ENCODE measurements at places on chromosomes 6 and 20.

DNA sequence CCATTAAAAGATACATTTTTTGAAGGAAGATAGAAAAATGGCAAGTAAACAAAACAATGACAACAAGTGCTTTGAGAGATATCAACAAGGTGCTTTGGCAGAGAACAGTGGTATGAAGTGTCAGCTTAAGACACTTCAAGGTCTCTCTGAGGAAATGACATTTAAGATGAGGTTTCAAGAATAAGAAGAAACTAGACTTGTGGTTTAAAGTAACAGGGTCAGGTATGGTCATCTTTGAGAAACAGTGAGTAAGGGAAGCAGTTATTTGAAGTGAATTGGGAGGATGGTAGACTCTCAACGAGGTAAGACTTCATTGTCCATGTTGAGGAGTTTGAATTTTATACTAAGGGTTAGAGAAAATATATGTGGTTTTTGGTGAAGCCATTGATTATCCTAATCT lies 77.8 kb downstream of the SYCP2L start:
- DNase-seq = no peak

DNA sequence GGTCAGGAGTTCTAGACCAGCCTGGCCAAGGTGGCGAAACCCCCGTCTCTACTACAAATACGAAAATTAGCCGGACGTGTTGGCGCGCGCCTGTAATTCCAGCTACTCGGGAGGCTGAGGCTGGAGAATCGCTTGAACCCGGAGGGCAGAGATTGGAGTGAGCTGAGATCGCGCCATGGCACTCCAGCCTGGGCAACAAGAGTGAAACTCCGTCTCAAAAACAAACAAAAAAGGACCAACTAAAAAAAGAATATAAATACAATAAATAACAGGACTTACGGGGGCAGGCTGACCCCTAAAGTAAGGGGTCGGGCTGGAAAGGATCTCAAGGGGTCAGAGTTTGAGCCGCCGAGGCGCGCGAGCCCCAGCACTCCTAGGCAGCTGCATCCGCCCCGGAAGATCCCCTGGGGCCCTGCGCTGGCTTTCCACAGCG lies 509 bp upstream of the TPD52L2 start:
- DNase-seq = no peak

DNA sequence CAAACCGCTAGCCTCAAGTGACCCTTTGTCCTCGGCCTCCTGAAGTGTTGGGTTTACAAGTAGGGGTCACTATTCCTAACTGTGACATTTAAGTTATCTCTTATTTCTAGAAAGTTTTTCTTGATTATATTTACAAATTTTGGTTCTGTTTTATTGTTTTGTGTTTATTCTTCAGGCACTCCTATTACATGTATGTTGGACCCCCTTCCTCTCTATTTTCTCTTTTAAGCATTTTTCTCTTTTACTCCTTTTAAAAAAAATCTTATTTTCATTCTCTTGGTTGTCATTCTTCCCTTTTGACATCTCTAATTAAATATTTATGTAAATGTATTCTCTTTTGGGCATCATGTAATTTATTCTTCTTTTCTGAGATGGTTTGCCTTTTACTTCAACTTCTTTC lies 50.4 kb upstream of the MAP3K7 start:
- DNase-seq = no peak

GRCh38 chr6:27532820-27533538 lies 60.1 kb upstream of the ZNF184 start:
- no peak for DNase-seq

GRCh38 chr20:49812507-49813304 lies at the start of gene SLC9A8:
TSS of gene SLC9A8 (plus strand) at chr20:49812828. CDS start at chr20:49812923, 95 bp downstream.
- peak; percentile 83 for DNase-seq

DNA sequence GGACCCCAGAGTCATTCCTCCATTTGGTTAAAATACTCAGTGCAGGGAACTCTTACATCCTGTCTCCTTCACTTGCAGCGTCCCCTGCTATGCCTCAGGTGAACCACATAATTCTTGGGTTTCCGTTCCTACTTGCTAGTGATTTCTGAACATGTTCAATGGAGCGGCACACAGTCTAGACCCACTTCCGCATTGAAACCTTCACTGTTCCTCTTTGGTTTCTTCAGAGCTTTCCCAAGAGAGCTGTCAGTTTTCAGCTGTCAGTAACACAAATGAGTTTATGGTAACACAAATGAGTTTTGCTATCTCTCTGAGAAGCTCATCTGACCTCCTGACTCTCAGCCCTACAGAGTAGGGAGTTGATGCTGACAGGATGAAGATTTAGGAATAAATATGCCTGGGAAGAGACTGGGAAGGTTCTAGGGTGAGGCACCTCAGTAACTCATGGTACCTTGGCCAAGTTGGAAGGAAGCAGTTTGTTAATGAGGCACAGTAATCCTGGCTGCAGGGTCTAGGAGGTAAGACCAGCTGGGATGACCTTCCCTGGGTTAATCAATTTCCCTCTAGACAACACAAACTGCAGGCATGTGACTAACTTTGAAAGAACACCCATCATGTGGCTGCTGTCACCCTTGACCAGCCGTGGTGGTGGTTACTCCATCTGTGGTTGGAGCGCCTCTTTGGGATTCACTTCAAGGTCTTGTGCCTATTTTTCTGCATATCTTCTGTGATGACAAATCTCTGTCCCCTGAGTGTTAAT lies 5.4 kb downstream of the SYS1 start:
- DNase-seq = no peak

DNA sequence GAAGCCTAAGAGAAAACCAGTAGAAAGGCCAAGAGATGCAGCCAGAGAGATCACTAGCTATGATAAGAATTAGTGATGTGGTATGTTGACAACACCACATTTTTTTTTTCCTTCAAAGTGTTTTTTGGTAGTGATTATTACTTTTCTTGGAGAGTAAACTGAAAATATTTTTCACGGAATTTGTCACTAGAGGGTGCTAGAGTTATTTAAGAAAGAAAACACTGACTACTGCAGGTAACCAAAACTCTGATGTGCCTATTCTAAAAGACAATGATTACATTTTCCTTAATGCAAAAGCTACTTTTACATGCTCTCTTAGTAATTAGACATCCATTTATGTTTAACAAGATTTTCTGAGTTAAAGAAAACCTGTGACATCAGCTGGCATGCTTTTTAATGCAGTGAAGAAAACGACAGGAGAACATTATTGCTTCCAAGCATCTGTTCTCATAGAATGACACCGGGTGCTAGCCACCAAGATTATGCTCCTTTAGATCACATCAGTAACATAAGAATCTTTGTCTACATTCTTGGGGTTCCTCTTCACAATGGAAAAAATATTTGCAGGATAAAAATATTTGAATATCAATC lies 28.8 kb downstream of the RWDD2A start:
- DNase-seq = no peak

GRCh38 chr6:154229786-154230185 lies 126.8 kb downstream of the IPCEF1 start:
- DNase-seq = peak; percentile 73

DNA sequence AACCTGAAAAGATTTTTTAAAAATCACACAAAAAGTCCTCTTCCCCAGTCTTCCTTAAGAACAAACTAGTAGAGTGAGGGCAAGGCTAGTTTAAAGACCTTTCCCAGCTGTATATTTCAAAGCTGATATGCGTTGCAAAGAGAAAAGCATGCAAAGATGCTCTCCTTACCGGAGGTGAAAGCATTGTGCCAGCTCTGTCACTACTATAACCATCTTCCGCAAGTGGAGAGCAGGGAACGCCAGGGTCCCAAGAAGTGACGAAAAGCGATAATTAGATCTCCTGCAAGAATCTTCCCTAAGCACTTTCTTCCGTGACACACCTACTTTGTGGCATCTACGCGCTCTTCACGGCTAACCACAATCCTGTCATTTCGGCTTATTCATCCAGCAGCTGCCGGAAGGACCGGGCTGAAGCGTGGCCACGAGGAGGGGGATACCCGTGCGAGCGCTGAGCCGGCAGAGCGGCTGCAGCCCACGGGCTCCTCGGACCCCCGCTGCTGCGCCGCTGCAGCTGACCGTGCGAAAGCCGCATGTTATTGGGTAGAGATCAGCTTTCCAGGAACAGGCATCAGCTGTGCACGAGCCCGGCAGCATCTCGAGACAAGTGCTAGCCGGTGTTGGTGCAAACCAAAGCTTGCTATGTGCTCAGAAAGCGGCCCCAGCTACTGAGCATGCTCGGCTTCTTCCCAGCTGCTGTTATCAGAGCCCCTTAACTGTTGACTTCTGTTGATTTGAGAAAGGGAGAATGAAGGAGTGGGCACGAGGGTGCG lies 57.2 kb upstream of the ARHGAP18 start:
- DNase-seq = peak; percentile 68

DNA sequence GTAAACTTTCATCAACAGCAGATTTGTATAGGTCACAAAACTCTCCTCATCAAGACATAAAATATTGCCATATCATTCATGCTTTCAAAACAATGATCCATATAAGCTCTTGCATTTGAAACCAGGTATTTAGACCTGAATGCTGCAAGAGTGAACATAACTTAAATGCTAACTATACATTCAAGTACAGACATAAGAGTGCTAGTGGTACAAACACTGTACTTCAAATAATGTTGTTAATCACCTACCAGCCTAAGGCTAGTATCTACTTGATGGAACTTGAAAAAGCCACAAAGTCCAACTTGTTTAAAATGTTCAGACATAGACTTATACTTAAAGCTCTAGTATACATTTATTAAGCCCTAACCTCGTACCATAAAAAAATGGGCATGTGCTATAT lies 16.0 kb upstream of the GSTA2 start:
- DNase-seq = no peak

GRCh38 chr20:38173237-38174156 lies 8.4 kb upstream of the TGM2 start:
- no peak for DNase-seq

- no peak for DNase-seq
These were observed 9.1 kb upstream of the REPS1 start for GRCh38 chr6:138997136-138997535.

DNA sequence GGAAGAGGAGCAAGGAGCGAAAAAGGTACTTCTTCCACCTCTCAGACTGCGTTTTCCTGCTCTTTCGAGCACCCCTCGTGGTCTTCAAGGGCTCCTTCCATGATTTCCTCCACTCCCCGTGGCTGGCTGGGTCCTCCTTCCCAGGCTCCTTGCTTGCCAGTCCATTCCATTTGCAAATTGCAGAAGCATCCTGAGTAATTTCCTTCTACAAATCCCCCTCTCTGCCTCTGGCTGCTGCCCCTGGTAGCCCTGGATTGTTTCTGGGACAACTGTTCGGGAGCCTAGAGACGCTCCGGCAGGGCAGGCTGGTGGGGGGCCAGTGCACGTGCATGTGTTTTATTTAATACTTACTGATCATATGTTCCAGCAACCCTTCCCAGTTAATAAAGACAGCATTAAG lies 173.1 kb downstream of the ZMYND8 start:
- DNase-seq = no peak

DNA sequence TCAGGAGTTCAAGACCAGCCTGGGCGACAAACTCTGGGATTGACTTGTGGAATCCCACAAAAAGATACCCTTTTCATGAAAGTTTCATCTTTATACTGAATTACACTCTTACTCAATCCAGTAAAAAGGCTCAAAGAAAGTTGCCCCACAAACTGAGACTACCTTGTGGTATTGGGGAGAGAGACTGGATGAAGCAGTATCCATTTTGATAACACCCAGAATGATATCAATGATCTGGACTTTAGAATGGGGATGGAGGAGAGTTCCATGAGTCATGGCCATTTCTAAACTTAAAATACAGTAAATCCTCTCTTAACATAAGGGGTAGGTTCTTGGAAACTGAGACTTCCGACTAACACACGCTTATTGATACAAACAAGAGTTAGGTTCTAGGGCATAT lies 4.7 kb downstream of the STAU1 start:
- DNase-seq = no peak

GRCh38 chr6:36505744-36506534 lies 41.3 kb downstream of the STK38 start:
- DNase-seq = no peak

DNA sequence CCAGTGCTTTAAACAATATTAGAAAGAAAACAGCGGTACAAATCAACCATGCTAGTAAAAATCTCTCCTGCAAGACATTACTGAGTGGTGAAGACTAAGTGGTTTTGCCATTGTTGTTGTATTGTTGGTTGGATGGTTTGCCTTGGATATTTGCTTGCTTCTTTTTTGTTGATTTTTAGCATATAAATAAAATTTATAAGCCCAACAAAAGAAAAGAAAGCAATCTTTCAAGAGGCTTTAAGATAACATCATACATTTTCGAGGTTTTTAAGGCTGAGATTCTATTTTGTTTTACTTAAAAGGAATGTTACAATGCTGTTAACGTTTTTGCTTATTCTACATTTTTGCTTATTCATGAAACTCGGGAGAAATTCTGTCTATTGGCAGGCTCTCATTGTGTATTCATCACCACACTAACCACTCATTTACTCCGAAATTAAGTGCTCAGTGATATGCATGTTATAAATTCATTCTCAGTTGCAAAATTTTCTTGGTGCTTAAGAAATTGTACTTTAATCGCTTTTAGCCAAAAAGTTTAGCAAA lies 139.1 kb downstream of the LAMA2 start:
- DNase-seq = no peak

DNA sequence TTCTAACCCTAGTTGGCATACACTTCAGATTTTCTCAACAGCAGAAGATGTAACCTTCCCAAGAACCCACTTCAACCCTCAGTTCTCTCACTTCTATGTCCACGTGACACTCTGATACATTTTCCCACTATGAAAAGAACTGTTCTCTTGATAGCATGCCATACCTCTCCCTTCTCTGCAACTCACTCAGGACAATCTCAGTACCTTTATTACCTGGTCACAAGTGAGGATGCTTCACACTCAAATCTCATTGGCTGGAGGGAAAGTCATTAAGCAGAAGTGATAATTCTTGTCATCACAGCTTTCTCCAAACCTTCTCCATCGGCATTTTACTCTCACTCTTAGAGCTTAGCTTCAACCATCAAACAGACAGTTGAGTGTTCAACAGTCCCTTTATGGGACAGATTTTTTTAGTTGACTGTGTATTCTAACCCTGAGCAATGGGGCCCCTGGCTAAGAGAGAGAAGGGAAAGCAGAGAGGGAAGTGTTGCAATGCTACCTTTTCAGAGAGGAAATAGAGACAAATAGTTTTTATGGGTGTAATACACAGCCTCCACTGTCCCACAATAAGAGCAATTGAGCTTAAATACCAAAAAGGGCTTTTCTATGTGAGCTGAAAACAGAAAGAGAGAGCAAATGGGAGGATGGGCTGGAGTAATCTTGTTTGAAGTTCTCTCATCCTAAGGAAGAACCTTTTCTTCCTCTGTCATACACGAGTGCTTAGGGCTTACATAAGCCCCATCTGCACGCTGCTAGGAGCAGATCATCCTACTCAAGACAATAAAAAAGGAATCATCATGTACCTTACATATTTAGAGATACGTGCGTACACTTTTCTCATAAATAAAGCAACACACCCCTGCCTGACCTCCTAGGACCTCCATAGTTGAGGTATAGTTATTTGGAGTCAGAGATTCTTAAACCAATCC lies 16.0 kb downstream of the HLA-DPA1 start:
- no peak for DNase-seq

GRCh38 chr20:25259788-25260254 lies 11.9 kb downstream of the PYGB start:
- DNase-seq = no peak

DNA sequence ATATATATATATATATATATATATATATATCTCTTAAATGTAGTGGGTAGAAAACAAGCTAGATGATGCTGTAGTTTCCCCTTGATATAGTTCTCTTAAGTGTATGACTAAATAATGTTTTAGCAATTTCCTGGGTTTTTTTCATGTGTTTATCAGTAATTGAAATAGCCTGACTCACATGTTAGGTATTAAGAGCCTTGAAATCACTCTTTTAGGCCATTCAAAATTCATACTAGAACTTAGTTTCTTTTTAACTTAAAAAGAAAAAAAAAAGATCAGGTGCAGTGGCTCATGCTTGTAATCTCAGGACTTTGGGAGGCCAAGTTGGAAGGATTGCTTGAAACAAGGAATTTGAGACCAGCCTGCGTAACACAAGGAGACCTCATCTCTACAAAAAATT lies 44.1 kb downstream of the NKX2-4 start:
- no peak for DNase-seq
